ENCODE measurements at places on chromosomes 6 and 20.

GRCh38 chr20:1819311-1820137 lies 75.7 kb upstream of the SIRPA start:
- no peak for DNase-seq

GRCh38 chr6:139542351-139542750 lies 167.9 kb upstream of the CITED2 start:
- no peak for DNase-seq

DNA sequence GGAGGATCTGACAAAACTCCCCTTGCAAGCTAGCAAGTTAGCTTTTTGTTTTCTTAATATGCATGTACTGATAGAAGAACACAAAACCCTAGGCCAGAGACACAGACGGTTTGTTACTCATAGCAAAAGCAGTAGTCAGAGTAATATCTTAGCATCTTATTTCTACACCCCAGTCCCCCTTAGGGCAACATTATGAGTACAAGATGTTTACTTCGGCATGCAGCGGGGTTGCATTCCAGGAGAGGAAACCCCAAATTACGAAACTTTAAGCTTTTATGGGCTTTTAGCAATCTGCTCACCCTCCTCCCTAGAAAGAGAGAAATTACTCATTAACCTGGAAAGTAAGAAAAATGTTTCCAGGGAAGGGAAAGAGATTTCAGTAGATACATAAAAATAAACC lies 1286.9 kb downstream of the EPHA7 start:
- DNase-seq, result no peak

GRCh38 chr6:131831392-131831791 lies 23.6 kb downstream of the ENPP1 start:
- DNase-seq, result no peak

GRCh38 chr6:134735461-134735860 lies 214.4 kb downstream of the ALDH8A1 start:
- no peak for DNase-seq

DNA sequence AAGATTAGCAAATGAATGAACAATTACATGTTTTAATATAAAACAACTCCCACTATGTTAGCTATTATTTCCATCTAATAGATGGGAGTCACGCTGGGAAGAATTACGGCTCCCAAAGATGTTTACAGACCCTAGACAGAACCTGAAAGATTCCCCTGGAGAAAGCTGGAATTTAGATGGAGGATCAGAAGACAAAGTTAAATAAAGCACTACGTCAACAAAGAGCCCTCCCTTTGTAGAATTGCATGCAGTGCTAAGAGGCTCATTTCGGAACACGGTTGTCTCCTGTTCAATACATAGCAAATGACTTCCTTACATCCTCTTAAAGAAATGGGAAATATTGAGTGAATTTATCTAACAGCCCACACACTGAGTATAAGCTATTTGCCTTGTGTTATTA lies 328.3 kb downstream of the CBLN4 start:
- no peak for DNase-seq

- DNase-seq, result no peak
Observed at GRCh38 chr6:46655803-46656202, 3.0 kb downstream of the SLC25A27 start.

DNA sequence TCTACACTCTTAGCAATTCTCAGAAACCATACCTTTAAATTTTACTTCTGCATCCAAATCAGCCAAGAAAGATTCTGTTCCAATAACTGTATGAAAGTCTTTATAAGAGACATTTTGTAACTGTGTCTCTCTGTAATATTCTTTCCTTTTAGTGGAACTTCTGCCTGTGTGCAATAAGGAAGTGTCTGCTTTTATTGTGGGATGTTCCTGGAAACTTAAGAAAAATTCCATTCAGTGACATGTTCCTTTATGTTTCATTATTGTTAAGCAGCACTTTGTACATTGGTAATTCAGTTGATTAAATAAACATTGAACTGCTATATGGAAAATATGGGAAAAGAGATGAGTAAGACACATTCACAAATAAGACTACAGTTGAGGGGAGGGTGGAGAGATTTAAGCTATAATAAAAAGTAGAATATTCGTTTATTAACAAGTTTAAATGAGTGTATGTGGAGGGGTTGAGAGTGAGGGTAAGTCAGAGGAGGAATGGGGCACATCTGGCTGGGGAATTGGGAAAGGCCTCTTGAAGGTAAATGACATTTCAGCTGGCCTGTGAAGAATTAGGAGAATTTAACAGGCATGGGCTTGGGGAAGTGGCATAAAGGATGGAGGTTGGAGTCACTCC lies 11.9 kb downstream of the NUS1 start:
- no peak for DNase-seq

DNA sequence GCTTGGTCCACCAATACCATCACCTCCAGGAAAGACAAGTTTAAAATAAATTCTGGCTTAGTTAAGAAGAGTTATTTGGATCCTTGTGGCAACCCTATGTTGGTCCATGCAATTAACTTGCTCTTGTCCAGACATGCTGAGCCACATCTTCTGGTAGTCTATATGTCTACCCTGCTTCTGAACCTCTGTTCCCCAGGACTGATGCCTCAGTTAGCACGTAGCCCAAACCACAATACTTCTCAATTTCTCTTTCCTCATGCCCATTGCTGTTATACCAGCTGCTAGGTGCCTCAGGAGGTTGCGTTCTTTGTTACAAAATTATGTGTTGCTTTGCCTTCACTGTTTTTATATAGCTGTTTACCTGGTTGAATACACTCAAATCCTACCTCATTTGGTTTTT lies 116.4 kb upstream of the KCNQ5 start:
- DNase-seq, result no peak

DNA sequence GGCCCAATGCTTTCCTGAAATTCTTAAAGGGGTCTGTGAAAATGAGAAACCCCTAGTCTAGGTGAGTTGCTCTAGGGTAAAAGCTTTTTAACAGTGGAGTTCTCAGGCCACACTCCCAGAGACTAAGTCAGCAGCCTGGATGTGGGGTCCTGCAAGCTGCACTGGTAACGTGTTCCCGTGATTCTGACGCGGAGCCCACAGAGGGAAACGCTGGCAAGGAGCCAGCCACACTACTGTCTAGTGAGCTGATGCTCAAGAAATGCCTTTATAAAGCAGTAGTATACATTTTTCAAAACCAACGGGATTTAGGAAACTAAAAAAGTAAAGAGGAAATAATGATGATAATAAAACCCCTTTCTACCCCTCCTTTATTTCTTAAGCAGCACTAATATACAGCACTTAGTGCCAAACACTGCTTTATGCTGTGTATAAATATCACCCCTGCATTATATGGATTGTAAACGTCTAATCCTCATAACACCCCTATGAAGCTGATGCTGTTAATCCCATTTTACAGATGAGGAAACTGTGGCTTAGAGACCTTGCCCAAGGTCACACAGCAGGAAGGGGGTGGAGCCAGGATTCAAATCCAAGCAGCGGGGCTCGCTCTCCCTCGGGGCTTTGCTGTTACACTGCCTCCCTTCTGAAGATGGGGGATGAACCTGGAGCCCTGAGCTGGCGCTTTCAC lies 25.0 kb downstream of the KCNK15 start:
- DNase-seq, result no peak

- DNase-seq, result no peak
Observed at GRCh38 chr6:36633915-36634314, 39.8 kb downstream of the SRSF3 start.

- no peak for DNase-seq
Observed at GRCh38 chr6:138397128-138398122, 6.6 kb upstream of the HEBP2 start.

- DNase-seq, result no peak
Observed at GRCh38 chr20:52578559-52578958, 387.0 kb upstream of the ZFP64 start.

DNA sequence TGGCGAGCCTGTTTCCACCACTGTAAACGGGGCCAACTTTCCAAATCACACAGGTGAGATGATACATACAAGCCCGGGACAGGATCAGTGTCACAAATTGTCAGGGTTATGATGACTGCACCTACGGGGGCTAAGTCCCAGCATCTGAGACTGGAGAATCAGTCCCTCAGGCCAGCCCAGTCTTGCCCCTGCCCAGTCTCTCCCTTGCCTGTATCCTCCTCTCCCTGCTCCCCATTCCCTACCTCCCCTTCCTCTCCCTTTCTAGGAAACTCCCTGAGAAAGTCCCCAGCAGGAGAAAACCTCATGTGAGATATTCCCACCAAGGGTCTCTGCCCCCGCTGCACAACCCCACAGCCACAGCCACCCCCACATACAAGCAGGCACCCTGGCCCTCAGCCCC lies 1.5 kb downstream of the FOXS1 start:
- no peak for DNase-seq

- DNase-seq, result no peak
Observed at GRCh38 chr6:167833396-167833763, 6.7 kb downstream of the AFDN start.

- peak; percentile 60 for DNase-seq
Observed at GRCh38 chr20:35171753-35172433, at the start of gene PROCR. Gene PROCR (plus strand): TSS chr20:35172072. CDS start chr20:35172155, 83 bp downstream.

DNA sequence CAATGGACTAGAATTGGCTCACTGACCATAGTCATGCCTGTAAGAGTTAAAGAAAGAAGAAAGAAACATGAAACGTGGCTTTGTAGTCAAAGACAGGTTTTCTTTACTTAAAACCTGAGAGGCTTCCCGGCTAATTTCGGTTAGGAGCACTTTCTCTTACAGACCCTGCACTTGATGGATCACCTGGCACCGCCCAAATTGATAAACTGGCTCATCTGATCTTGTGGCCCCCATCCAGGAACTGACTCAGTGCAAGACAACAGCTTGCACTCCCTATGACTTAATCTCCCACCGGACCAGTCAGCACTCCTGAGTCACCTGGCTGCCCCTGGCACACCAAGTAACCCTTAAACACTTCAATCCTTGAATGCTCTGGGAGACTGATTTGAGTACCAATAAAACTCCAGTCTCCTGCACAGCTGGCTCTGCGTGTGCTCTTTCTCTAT lies 12.3 kb downstream of the TMEM14B start:
- no peak for DNase-seq

DNA sequence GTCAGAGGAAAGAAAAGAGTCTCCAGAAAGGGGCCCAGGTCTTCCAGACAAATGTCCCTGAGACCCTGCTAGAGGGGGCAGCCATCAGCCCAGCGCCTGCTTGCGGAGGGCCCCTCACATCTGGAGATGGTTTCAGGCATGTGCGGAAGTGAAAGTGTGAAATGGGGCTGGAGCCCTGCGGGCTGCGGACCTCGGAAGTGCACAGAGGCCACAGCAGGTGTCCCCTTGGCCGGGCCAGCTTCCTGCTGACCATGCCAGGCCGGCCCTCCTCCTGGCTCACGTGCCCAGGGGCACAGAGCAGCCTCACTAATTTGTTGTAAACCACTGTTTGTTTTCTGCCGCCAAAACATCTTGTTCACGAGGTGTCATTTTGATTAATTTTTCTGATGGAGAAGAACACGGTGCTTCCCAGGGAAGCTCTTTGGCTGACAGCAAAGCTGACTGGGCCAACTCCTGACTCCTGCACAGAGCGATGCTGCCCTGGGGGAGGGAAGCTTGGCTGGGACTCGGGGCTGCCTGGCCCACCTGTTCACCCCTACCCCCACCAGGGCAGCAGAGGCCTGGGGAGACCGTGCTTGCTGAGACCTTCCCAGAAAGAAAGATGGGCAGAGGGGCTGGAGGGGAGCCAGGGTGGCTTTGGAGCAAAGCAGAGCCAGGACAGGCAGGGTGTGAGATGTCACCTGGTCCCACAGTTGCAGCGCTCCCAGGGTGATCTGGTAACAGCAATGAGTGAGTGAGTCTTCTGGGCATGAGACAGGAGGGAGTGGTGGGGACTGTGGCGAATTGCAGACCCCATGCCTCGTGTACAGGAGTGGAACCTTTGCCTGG lies 54.2 kb downstream of the BCAS4 start:
- no peak for DNase-seq

DNA sequence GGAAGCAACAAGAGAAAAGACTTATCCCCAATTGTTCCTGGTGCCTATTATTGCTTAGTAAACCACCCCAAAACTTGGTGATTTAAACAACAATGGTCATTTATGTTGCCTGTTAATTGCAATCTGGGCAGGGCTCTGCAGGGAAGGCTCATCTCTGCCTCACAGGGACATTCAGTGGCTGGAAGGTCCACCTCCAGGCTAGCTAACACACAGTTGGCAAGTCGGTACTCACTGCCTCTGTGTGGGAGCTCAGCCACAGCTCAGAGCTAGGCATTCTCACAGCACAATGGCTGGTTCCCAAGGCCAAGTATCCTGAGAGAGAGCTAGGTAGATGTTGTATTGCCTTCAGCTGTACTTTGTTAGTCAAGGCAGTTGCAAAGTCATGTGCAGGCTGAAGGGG lies 18.5 kb upstream of the GMDS start:
- DNase-seq, result no peak

GRCh38 chr6:52697903-52698302 lies 27.0 kb downstream of the TMEM14A start:
- no peak for DNase-seq

DNA sequence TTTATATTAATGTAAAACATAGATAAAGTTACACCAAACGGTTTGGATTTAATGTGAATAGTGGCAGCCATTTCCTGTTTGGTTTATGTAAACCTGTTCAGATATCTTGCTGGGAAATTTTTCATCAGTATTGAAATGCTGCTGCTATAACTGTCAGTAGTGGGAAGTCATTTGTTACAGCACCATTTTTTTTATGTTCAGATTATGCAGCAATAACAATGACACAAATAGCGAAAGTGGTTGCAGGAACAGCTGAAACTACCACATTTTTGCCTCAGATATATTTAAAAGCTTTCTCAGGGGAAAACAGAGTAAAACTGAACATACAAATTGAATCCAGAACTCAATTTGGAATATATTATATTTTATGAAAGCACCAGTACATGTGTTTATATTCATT lies 128.8 kb upstream of the SIM1 start:
- DNase-seq, result no peak

DNA sequence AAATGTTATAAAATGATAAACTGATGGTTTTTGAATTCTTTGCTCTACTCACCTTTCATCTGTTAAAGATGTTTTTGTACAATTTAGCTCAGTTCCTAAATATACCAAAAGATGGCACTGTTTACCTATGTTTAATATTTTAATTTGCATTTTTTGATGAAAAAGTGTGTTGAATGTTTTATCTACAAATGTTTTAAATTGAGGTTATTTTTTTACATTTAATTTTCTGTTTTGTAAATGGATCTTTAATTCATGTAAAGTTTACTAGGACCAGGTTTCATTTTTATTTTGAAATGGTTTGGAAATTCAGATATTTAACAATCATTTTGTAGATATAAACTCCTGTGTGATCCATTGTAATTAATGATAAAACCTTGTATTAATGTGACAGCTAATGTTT lies 30.0 kb downstream of the CDKAL1 start:
- no peak for DNase-seq

GRCh38 chr6:88749849-88750248 lies 213.6 kb downstream of the RNGTT start:
- no peak for DNase-seq

GRCh38 chr6:55974688-55975087 lies 99.3 kb upstream of the BMP5 start:
- DNase-seq, result no peak

GRCh38 chr20:40497899-40498691 lies 190.9 kb downstream of the MAFB start:
- DNase-seq, result no peak

GRCh38 chr20:23461180-23461579 lies 8.5 kb upstream of the CST11 start:
- DNase-seq, result no peak

GRCh38 chr6:8982668-8983067 lies 547.3 kb upstream of the SLC35B3 start:
- DNase-seq, result no peak
